ENCODE measurements at places on chromosomes 12 and 14.

- no peak for DNase-seq
These were observed 2.4 kb downstream of the RPL36AL start for GRCh38 chr14:49617852-49618519.

DNA sequence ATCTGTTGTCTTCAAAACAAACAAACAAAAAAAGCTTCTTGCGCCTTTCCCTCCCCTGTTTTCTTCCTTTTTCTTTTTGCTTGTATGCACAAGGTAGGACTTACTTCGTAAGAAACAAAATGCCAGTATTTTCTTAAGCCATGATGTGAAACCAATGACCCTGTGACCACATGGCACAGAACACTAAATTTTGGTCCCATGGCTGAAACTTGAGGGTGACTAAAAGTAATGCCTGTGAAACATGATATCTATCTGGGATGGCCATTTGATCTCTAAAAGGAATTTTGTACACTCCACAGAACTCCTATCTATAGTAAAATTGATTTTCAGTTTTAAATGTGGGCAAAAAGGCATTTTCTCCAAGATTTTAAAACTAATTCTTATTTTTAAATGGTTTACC, 63.6 kb downstream of the PAPOLA start:
- DNase-seq: no peak

- DNase-seq: no peak
These were observed 134.4 kb downstream of the BCAT1 start for GRCh38 chr12:24814379-24815113.

GRCh38 chr12:126404293-126404881, 1339.2 kb downstream of the AACS start:
- DNase-seq: no peak

DNA sequence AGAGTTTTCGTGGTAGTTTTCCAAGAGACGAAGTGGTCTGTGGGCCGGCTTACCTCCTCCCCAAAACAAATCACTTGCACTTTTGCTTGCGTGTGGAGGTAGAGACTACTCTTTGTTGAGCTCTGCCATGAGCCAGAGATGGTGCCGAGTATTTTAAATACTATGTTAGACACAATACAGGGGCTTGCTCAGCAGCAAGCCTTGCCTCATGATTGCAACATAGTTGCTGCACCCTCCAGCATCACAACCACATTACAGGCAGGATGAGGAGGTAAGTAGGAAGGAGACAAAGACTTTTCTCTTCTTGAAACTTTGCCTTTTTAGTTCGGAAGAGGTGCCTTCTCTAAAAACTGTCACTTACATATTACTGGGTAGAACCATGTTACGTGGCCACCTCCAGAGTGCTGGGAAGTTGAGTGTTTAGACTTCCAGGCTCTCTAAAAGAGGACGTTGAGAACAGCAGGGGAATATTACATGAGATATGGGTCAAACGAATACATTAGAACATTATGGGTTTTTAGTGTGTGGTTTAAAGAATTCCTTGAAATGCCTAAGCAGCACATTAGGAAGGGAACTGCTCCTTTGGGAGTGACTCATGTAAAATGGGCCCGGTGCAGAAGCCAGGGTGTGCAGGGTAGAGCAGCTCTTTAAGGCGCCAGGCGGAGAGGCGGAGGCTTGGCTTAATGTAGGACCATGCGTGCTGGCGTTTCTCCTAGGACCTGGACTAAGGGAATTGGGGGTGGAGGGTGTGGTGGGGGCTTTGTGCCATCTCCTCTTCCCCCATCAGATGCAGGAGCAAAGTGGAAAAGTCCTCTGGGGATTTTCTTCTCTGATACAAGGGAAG, 110.6 kb upstream of the PRMT8 start:
- no peak for DNase-seq

DNA sequence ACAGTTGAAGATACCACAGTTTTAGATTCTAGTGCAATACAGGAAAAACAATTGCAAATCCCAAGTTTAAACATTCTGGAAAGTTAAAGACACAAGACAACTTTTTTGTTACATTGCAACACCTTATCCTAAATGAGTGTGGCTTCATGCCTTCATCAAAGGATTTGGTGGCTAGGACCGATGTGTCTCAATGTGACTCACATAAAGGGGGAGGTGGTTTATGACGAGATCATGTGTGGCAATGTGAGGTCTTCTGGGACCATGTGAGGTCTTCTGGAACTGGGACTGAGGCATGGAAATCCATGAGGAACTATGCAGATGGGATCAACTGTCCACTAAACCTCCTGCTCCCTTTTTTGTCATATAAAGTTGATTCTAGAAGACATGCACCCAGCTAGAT, 166.2 kb downstream of the PAX9 start:
- DNase-seq: no peak

GRCh38 chr12:129550353-129550752, 353.5 kb downstream of the TMEM132D start:
- DNase-seq: no peak

DNA sequence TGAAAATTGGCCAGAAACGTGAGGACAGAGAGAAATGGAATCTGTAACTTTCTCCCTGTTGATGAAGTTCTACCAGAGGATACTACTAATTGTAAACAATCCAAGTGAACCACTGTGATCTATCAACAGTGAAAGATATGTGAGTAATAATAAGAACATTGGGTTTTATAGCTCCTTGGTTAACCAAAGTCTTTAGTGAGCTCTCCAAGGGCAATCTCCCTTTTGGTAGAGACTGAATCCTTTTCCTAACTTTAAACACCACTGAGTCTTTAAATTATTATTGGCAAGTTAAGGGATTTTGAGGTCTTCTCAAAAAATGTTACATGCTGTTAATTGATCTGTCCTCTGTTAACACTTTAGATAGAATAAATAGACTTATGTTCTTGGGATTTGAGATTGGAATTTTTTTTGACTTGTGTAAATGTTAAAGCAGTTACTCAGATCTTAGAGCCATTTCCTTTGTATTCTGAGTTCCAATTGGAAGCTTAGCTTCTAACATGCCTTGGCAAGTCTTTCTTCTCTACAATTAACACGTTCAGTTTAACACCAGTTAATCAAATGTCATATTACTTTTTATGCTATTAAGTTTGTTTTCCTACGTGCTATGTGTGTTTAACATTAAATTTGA, 338.2 kb upstream of the DDHD1 start:
- no peak for DNase-seq

- DNase-seq: peak; percentile 31
These were observed 6.2 kb upstream of the OAS1 start for GRCh38 chr12:112900298-112901145.

- no peak for DNase-seq
These were observed 70.8 kb downstream of the WNK1 start for GRCh38 chr12:823028-823698.

GRCh38 chr12:57152639-57153038, 5.2 kb upstream of the LRP1-AS start:
- no peak for DNase-seq

DNA sequence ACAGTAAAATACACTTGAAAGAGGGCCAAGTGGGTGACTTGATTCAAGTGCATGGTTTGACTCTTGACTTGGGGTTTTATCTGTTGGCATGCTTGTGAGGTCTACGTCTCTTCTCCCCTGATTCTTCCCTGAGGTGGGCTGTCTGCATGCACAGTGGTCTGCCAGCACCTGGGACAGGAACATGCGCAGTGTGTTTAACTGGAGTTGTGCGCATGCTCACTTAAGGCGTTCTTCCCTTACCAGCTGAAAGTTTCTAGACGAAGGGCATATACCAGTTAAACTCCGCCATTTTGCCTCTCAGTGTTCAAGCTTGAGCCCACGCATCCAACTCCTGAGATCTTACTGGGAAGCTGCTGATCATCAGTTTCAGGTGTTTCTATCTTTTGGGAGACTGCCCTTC, 38.5 kb downstream of the GLRX5 start:
- DNase-seq: no peak

DNA sequence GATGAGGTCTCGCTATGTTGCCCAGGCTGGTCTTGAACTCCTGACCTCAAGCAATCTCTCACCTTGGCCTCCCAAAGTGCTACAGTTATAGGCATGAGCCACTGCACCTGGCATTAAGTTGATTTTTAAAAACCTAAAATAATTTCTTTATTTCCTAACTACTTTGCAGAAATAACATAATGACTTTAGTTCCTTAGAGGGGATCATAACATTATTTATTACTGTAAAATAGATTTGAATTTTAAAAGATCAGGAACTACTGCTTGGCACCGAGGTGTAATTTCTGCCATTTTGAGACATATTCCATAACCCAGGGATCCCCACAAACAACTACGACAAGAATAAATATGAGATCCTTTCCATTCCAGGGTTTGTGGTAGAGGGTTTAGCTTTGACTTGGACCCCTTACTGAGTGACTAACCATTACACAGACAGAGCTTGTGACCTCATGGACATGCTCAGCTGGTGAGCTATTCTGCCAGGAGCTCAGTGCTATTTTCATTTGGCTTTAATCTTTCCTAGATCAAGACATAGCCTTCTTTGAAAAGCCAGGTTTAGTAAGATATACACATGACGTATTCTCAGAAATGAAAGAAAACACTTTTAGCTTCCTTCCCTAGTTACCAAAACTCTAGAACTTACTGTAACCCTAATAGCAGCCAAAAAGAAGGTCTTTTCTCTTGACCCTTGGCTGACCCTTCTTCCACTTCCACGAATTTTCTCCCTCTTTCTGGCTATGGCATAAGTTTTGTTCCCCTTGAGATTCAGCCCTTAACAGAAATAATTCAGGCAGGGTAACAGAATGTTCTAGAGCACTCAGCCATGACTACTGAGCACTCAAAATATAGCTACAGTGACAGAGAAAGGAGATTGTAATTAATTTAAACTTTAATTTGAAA, 75.1 kb upstream of the NUDT4 start:
- DNase-seq: no peak

DNA sequence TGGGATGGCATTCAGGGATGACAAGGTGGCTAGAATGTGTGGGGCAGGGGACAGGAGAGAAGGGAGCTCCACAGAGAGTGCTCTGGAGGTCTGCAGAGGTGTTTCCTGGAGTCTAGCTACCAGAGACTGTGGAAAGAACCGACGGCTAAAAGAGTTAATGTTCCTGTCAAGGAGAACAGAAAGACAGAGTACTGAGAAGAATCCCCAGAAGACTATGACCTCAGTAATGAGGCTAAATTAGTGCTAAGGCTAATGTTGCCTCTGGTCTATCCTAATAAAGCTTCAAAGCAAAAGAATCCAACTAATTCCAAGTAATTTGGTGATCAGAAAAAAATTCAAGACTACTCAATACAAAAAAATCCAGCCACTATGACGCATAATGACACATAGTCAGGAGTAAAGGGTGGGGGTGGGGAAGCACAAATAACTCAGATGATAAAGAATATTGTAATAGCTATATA, 44.7 kb downstream of the FERMT2 start:
- no peak for DNase-seq

GRCh38 chr14:63881926-63882325, 29.1 kb downstream of the SYNE2 start:
- DNase-seq: no peak

DNA sequence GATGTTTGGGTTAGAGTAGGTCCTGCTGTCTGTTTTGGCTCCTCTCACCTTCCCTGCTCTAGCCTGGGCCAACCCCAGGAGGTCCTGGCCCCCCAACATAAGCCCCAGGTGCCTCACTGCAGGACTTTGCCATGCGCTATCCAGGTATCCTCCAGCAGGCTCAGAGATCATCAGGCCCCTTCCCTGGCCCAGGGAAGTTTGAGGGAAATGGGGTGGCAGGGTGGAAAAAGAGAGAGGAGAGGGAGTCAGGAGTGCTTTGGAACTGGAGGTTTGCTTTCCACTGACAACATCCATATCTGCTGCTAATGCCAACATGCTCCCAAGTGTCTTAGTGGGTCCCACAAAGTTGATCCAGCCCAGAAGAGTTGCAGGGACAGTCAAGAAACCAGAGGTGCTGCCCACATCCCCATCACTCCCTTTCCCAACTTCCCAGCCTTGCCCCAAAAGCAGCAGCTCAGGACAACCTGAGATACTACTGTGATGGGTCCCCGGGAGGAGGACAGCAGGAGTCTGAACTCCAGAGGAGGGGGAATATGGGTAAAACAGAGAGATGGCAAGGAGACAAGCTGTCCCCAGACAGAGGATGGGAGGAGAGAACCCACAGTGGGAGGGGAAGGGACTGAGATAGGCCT, 677 bp downstream of the TNS2 start:
- no peak for DNase-seq

GRCh38 chr12:85603556-85603955, 232.7 kb downstream of the RASSF9 start:
- DNase-seq: no peak

DNA sequence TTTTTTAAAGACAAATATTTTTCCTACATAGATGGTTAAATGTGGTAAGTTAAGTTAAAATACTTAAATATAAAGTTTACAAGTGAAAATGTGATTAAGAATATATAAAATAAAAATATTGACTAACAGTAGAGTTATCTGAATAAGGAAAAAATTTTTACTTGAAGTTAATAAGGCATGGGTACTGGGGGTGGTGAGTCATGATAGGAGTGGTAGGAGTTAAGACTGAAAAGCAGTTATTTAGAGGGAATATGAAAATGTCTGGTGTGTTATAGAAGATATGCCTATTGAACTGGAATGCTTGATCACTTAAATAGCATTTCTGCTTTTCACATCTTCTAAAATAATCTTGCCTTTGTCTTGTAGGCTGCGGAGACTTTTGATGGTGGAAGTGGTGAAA, 68.7 kb downstream of the CCDC91 start:
- DNase-seq: no peak

DNA sequence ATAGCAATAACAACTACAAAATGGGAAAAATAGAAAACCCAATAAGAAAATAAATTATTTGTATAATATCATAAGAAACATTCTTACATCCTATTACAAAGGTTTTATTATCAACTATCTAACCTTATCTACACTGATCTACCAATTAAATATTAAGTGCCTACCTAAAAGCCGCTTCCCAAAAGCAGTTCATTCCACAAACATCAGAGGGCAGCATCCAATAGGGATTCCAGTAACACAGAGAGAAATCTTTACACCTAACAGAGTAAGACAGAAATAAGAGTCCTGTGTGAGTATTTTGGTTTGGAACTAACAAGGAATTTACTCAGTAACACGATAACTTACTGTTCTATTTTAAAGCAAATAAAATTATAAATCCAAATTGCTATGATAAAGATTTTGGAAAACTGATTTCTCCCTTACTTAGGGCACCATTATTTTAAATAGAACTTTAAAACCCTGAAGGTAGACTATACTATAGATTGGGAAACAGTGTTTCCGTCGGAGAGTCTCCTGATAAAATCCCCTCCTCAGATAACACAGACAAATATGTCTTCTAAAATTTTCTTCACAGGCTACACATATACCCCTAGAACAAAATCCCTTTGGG, 15.0 kb downstream of the GXYLT1 start:
- no peak for DNase-seq

- DNase-seq: no peak
These were observed 32.5 kb downstream of the MMP17 start for GRCh38 chr12:131860472-131861260.

GRCh38 chr12:105547786-105548185, 217.3 kb downstream of the C12orf75 start:
- no peak for DNase-seq

GRCh38 chr12:93783832-93784231, 106.7 kb downstream of the CRADD start:
- peak; percentile 51 for DNase-seq

- DNase-seq: no peak
These were observed 1250.1 kb downstream of the TMEM121 start for GRCh38 chr14:106776395-106776983.

GRCh38 chr14:102508410-102508773, 1.2 kb downstream of the ANKRD9 start:
- DNase-seq: no peak
